Type B pancreatic cell (in vitro differentiated cells): ENCODE measurements at places on chromosomes 5 and 9. TPM values are rescaled to one million over a fixed set of nuclear protein-coding genes. Genes with fewer than 3 reads are reported as not detected.

Gene RPL37
- 1,654 and 1,766 TPM in 2 replicates for total RNA-seq

Gene MARCHF3
- total RNA-seq = 4.9 and 5.9 TPM in 2 replicates

GRCh38 chr9:33623658-33624586 lies 99.9 kb downstream of the ANKRD18B start:
- no peak for DNase-seq

- DNase-seq = no peak
Measured at GRCh38 chr5:125295405-125295872, 549.0 kb upstream of the ZNF608 start.

DNA sequence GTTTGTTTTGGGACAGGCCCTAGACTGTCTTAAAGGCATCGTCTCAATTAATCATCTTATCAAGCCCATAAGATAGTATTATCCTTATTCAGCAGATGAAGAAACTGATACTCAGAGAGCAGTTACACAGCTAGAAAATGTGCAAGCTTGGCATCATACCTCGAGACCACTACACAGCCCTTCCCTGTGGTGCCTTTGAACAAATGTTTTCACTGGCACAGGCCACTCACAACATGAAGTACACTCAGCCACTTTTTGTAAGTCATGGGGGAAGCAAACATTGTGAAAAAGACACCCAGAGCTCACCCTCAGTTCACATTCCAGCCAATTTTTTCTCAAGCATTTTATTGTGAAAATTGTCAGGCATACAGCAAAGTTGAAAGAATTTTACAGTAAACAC lies 122.5 kb downstream of the WDR41 start:
- no peak for DNase-seq

DNA sequence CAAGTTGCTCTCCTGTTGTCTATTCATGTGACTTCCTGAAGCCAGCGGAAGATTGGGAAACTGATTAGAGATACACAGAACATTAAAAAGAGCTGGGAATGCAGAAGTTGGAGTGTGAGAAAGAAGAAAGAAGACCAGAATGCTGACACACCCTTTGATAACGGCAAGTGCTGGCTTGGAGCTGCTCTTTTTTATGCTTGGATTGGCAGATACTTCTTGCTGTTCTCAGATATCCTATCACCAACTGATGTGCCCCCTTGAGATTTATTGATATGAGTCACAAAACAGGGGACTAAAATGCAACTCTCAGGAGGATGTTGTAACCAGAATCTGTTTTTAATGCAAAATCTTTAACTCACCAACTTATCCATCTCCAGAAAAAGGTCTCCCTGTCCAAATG lies 56.0 kb upstream of the ASTN2 start:
- DNase-seq = no peak

DNA sequence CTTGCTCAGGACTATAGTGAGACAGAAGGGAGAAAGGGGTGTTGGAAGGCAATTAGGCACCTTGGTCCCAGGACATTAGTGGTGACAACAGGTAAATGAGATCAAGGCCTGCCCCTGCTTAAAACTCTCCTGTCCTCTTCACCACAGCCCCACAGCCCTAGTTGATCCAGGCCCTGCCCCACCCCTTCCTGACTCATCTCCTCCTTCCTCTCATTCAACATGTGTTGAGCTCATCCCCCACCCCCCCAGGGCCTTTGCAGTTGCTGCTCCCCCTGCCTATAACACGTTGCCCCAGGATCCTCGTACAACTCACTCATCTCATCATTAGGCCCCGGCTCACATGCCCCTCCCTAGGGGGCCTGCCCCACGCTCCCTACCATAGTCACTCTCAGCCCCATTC lies 66.8 kb downstream of the TSPAN17 start:
- no peak for DNase-seq

GRCh38 chr5:118043531-118043930 lies 944.8 kb downstream of the DTWD2 start:
- no peak for DNase-seq

- DNase-seq = no peak
Measured at GRCh38 chr9:72635197-72635596, 113.8 kb downstream of the TMC1 start.

DNA sequence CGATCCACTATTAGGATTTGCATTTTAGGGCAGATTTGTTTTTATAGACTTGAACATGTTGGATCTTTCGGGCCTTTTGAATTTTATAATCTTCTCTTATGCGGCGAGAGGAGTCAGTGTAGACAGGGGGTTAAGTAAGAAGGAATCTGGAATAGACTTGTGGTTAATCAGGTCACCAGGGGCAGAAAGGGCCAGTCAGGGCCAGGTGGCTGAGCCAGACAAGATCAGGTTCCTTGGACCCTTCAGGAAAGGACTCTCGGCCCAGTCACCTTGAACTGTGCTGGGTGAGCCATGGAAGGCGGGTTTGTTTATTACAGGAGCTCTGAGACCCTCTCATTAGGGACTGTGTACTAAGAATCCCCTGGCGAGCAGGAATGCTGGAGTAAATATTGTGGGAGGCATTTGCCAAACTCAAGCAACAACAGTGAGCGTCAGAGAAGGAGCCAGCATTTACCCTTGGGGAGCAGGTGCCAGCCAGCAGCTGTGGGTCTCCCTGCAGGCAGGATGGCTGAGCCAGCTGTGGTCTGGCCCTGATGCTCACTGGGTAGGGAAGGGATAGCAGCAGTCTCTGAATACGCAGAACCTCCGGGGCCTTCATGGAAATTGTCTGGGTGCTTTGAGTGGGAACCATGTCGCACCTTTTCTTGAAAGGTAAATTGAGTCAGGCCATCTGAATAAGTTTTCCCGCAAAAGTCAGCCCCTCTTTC lies 79.2 kb downstream of the UBE2QL1 start:
- DNase-seq = no peak

DNA sequence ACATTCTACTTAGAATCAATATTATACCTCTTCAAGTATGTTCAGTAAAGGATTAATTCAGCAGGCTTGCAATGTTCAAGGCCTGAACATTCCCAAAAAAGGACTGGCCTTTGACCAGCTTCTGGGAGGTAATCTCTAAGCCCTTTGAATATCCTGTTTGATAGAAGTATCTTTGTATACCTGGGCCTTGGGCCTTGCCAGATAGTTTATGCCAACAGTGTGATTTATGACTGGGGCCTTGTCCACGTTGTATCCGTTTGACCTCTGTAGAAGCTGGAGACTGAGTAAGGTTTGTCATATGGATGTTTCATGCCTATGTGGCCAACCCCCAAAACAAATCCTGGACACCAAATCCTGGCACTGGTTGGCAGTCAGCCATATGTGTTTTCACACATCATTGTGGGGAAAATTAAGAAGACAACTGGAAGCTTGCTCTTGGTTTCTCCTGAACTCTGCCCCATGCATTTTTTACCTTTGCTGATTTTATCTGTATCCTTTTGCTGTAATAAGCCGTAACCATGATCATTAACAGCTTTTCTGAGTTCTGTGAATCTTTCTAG lies 92.1 kb downstream of the RMI1 start:
- no peak for DNase-seq

GRCh38 chr9:93645149-93645889 lies 68.9 kb downstream of the PHF2 start:
- DNase-seq = peak; percentile 58
